ENCODE measurements at places on chromosomes 1 and 21.

- no peak for DNase-seq
Observed at GRCh38 chr1:161388639-161389038, 21.0 kb upstream of the CFAP126 start.

- DNase-seq = no peak
Observed at GRCh38 chr1:37056325-37056724, 22.0 kb upstream of the GRIK3 start.

GRCh38 chr1:222798116-222798515 lies 16.7 kb upstream of the DISP1 start:
- DNase-seq = peak; percentile 37

DNA sequence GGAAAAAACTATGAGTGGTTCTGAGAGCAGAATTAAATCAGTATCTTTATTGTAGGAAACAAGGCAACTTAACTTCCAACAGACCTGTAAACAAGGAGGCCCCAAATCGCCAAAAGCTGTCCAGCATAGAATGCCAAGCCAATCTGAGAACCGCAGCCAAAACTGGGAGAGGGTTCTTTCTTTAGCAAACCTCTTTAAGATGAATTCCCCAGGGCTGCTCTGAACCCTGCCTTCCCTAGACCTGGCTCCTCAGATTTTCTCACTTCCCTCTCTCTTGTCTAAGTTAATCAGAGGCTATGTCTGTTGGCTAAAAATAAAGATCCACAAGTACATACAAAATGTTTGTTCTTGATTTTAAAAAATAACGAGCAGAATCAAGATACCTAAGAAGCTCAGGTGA lies 141.4 kb downstream of the SMYD3 start:
- no peak for DNase-seq

- no peak for DNase-seq
Observed at GRCh38 chr1:204645666-204646065, 39.9 kb downstream of the LRRN2 start.

GRCh38 chr1:108505763-108506070 lies 54.2 kb upstream of the EEIG2 start:
- no peak for DNase-seq

- DNase-seq = no peak
Observed at GRCh38 chr1:151003180-151003579, 3.5 kb downstream of the MINDY1 start.

- peak; percentile 45 for DNase-seq
Observed at GRCh38 chr1:52127181-52128180, 14.4 kb upstream of the ZFYVE9 start.

- no peak for DNase-seq
Observed at GRCh38 chr1:41365772-41366454, 4.7 kb downstream of the FOXO6 start.

- peak; percentile 63 for DNase-seq
Observed at GRCh38 chr1:65509912-65510680, 89.6 kb downstream of the LEPR start.

- DNase-seq = no peak
Observed at GRCh38 chr1:73106931-73107330, 824.6 kb upstream of the NEGR1 start.
